Occipital lobe (tissue), 3 donors: ENCODE measurements at places on chromosomes 5 and 9.

GRCh38 chr9:128687453-128687852 lies 1.6 kb upstream of the SET start:
- no peak for DNase-seq

- DNase-seq, result peak; percentile 20
These were observed 207.7 kb downstream of the PDE4D start for GRCh38 chr5:59685793-59686192.

- DNase-seq, result no peak
These were observed 22.5 kb downstream of the POC5 start for GRCh38 chr5:75694781-75695180.

DNA sequence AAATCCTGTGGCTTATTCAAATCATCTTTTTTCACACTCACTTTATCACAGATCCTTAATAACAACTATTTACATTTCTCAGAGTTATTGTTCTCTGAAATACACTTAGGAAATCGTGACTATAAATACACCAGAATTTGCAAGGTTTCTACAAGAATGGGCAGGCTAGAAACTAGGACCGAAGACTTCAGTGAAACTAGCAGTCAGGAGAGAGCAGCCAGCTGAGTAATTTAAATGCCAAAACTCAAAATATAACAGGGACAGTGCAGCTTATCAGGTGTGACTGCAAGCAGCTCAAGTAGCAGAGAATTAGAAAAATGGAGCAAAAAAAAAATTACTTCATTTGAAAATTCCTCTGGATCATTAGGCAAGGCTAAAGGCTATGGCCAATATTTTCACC lies 719.3 kb upstream of the ZNF608 start:
- no peak for DNase-seq

- DNase-seq, result no peak
These were observed 2330.6 kb downstream of the MAT2B start for GRCh38 chr5:165836046-165836445.

DNA sequence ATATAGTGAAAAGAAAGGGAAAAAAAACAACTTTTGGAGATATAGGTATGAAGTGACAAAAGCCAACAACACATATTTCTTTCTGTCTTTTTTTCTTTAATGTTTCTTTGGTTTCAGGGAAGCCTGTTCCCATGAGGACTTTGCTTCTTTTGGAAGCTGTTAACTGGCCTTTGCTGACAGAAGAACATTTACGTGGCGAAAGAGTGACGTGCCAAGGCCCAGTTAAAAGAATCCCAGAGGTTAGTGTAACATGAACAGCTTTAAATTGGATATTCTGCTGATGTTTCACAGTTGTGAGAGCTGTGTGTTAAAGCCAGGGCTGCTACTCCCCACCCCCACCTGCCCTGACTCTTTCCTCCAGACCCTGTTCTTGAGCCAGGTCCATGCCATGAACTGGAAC lies 275.9 kb downstream of the CRB2 start:
- no peak for DNase-seq

DNA sequence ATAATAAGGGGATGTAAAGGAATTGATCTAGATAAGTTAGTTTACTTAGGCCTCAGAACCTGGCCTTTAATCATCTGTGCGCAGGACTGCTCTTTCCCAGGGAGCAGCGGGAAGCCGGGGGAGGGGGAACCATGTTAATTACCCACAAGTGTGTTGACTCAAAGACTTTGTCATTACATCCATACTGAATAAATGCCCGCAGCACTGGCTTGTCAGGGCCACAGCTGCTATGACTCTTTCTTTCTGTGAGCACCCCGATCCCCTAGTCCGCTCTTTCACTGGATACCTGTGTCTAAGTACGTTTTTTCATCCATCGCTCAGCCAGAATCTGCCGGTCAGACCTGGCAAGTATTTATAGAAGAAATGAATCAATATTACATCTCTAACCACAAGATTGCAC lies 249.3 kb upstream of the DMRT1 start:
- no peak for DNase-seq

DNA sequence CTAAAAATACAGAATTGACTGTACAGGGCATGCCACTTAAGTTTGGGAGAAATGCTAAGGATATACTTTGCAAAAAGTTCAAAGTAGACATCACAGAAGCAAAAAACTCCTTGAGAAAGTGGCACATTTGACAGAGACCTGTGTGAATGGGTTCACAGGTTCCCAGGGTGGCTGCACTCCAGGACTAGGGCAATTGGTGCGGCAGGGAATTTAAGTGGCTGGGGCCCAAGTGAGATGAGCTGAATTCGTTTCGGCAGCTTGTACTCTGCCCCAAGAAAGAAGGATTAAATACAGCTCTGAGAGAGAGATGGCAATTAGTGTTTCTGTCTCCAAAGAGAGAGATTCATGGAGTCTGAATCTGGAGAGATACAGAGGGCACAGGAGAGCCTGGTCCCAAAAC lies 280.1 kb downstream of the FBXL17 start:
- DNase-seq, result no peak

DNA sequence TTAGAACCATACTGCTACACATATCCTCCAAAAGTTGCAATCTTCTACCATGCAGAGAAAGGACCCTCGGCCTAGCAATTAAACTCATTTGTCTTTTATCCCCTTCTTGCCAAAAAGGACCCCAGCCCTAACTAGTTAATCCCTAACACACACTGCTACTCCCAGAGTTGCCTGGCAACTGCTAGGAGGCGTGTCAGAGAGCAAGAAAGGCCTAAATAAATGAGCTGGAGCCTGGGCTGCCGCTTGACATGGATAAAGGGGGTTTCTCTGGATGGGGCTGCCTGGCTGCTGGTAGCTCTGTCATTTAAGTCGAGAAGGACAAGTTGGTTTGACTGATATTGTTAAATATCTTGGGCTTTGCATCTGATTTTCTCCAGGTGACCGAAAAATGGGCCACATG lies 194.8 kb downstream of the CRB2 start:
- no peak for DNase-seq

DNA sequence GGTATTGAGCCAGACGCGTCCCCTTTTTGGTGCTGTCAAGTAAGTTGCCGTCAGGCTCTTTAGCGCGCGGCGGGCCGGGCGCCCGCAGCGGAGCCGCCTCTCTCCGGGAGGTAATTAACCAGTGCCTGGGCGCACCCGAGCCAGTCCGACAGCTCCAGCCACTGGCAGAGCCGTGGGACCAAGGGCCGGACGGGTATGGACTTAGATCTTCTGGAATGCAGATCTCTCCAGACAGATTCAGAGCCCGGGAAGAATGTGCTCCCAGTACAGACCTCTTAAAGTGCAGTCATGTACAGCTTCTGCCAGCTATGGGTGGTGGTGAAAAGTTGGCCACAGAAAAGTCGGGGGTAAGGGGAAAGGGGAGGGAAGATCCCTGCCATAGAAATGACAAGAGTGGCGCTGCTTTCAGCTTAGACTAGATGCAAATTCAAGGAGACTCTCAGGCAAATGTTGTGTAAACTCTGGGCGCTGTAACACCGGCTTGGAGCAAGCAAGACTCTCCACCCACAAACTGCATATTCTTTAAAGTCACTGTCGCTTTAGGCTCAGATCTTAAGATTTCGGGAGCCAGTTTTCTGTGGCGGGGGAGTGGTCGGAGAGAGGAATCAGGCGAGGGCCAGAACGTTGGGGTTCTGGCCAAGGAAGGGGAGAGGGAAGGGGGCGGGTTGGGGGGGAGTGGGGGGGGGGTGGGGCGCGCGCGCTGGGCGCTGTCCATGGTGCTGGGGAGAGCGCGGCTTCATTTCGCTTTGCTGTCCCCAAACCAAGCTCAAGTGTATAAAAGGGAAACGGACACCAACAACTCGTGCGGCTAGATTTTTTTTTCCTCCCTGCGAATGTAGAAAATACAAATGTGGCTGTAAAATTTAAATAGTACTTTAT lies 29.2 kb downstream of the NR2F1 start:
- DNase-seq, result no peak

GRCh38 chr9:97853844-97854695 lies 1.0 kb downstream of the FOXE1 start:
- DNase-seq, result no peak

- DNase-seq, result no peak
These were observed 85.3 kb upstream of the SARDH start for GRCh38 chr9:133823189-133824105.

GRCh38 chr5:137627706-137628105 lies 108.2 kb downstream of the KLHL3 start:
- no peak for DNase-seq

DNA sequence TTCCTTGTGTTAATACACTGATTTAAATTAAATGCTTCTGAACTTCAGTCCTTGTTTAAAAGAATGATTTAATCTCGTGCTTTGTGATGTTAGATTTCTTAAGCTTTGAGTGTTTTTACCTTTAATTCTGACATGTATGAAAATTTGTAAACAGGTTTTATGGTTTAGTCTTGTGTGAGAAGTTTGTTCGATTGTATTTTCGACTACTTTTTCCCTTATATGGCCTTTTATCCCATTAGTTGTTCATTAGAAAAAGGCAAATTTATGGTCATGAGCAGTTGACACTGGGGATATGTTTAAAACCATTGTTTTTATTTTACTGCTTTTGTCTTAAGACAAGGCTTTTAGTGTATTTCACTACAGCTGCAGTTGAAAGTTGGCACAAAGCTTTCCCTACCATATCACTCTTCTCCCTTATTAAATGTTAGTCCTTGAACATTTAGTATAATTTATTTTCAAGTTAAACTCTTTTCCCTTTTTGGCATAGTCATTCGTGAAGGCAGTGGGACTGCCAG lies 3.3 kb downstream of the UBE2R2 start:
- no peak for DNase-seq

- peak; percentile 44 for DNase-seq
These were observed 114.4 kb upstream of the LIFR start for GRCh38 chr5:38670878-38671277.

GRCh38 chr9:134458207-134459108 lies 132.2 kb downstream of the RXRA start:
- no peak for DNase-seq

DNA sequence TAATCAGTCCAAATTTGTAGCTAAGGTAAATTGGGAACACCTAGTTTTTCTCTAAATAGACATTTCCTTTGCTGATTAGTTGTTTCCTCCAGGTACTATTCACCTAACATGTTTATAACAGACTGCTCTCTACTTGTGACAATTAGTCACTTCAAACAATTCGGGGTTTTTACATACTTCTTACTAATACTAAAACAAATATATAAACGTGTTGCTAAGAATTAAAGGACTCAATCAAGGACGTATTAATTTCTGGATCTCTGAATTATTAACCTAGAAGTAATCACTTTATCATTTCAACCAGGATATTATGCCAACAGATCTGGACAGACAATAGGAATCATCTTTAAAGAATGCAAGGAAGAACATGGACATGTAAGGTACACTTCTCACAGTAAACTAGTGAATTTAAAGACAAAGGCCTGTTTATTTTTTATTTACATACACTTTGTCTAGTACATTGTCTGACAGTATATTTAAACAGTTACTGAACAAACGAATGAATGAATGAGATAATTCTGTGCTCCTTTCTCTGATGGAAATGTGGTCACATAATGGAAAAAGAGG lies 22.3 kb downstream of the PJA2 start:
- no peak for DNase-seq

DNA sequence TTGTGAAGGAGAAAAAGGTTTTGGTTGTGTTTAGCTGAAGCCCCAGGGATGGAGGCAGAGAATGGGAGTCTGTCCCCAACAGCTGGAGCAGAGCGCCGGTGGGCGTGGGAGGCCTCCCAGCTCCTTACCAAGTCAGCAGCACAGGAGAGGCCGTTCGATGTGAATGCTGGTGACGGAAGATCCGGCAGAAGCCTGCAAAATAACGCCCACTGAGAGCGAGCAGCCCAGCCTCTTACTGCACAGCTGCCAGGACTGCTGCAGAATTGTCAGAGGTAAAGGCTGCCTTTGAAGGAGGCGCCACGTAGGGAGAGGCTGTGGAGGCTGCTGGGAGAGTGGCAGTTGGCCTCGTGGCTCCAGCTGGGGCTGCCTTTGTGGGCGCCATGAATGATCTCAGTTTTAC lies 26.2 kb downstream of the ANGPTL2 start:
- DNase-seq, result peak; percentile 65

GRCh38 chr5:150180241-150181026 lies 9.4 kb upstream of the SLC6A7 start:
- DNase-seq, result peak; percentile 84

DNA sequence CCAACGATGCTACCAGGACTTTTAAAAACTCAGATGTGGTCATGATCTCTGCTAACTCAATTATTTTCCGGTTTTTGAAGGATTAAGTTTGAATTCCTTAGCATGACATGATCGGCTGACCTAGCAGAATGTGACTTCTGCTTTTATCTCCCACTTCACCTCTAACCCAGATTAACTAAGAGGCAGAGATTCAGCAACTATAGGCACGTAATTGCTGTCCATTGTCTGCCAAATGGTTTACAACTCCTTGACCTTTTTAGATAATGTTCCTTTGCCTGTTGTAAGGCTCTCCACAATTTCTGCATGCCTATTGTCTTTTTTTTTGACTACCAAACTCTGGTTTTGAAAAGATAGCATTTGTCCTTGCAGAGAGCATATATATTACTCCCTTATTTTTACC lies 268.2 kb downstream of the BRINP1 start:
- DNase-seq, result no peak

DNA sequence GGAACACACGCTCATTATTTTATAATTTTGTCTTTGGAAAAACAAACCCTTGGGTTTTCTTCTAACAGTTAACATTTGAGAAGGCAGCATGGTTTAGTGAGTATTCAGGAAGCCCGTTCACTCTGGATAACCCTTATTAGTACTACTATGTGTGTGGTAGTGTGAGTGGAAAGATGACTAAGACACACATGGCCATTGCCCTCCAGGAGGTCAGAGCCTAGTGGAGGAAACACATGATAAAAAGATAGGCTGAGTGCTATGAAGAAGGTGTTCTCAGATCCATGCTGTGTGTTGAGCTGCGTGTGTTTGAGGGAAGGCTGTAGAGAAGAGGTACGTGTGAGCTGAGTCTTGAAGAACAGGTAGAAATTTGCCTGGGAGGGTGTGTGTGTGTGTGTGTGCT lies 8.4 kb downstream of the C5orf47 start:
- no peak for DNase-seq

- no peak for DNase-seq
These were observed 292.5 kb downstream of the PDE4D start for GRCh38 chr5:59600998-59601397.

DNA sequence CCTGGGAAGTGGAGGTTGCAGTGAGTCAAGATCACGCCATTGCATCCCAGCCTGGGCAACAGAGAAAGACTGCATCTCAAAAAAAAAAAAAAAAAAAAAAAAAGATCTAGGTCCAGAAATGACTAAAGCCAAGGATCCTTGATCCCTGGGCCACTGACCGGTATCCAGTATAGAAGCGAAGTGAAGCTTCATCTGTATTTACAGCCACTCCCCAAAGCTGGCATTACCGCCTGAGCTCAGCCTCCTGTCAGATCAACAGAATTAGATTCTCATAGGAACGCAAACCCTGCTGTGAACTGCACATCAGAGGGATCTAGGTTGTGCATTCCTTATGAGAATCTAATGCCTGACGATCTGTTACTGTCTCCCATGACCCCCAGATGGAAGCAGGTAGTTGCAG lies 9.3 kb downstream of the CSNK1A1 start:
- DNase-seq, result no peak

DNA sequence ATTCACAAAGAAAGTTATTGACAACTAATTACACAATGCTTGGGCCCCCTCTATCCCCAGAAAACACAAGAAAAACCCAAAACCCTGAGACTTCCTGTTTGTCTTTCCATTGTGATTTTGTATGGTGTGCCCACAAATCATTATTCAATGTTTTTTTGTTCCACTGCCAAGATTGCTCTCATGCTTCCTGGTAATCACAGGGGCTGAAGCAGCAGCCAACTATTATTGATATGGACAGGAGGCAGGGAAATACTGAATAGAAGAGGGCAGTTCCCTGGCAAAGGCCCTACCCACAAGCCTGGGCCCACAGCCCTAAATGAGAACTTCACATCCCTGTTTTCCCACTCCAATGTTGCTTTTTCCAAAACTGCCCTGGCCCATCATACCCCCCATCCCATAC lies 21.5 kb upstream of the RFK start:
- no peak for DNase-seq
